ENCODE measurements at places on chromosomes 4 and X.

- DNase-seq: no peak
These were observed 127.4 kb downstream of the SLC39A8 start for GRCh38 chr4:102217775-102218355.

DNA sequence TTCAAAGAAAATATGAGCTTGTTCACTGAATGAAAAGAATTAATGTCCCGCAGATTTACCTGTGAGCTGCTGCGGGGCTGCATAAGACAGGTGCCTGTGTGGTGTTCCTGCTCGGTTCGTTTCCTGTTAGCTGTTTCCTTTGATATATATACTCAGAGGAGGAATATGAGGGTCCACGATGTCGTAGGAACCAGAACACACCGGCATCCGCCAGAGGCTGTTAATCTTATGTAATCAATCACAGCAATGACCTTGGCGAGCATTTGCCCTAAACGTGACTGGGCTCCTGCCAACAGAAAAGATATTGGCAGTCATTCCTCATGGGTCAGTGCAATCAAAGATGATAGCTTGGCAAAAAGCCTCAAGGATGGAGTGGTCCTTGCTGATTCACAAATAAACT is 260.1 kb downstream of the EVC2 start:
- no peak for DNase-seq

- peak; percentile 80 for DNase-seq
These were observed 3.6 kb upstream of the EIF4E start for GRCh38 chr4:98932539-98932938.

GRCh38 chr4:166594326-166594946 is 639.9 kb downstream of the SPOCK3 start:
- peak; percentile 73 for DNase-seq

GRCh38 chr4:117654079-117654478 is 380.2 kb upstream of the NDST3 start:
- DNase-seq: no peak

- DNase-seq: no peak
These were observed 63.5 kb downstream of the MAD2L1 start for GRCh38 chr4:120003193-120003592.

GRCh38 chr4:138298866-138299265 is 56.7 kb upstream of the SLC7A11 start:
- DNase-seq: no peak

- no peak for DNase-seq
These were observed 43.2 kb upstream of the NKX1-1 start for GRCh38 chr4:1449475-1449832.

DNA sequence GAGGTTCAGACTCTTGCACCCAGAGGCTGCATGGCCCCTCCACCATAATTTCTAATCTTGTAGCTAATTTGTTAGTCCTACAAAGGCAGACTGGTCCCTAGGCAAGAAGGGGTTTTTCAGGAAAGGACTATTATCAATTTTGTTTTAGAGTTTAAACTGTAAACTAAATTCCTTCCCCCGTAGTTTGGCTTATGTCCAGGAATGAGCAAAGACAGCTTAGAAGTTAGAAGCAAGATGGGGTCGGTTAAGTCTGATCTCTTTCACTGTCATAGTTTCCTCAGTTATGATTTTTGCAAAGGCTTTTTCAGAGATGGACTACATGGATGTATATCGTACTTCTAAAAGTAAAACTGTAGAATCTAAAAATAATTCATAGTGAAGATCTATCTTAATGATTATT is 258.1 kb upstream of the IL1RAPL1 start:
- DNase-seq: no peak

DNA sequence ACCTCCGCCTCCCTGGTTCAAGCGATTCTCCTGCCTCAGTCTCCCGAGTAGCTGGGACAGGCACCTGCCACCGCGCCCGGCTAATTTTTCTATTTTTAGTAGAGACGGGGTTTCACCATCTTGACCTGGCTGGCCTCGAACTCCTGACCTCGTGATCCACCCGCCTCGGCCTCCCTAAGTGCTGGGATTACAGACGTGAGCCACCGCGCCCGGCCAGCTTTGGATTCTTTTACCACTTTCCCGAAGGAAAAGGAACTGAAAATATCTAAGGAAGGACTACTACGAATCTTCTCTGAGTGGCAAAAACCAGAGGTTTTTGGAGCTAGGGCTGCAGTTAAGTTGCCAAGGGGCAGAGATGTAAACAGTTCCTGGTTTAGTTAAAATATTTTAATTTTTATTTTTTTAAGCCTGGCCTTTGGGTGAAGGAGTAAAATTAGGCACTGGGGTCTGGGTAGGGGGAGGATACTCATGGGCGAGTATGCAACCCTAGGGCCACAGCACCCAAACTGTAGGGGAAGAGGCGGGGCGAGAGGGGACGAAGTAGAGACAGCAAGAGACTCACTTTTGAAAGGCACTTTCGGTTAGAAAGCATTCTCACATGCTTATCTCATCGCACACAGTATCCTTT is 525 bp upstream of the CISD2 start:
- no peak for DNase-seq

- no peak for DNase-seq
These were observed 47.8 kb downstream of the SYNPO2 start for GRCh38 chr4:118936406-118936805.

GRCh38 chr4:34419871-34420270 is 1824.4 kb downstream of the ARAP2 start:
- no peak for DNase-seq

- DNase-seq: no peak
These were observed 958.2 kb downstream of the PCDH7 start for GRCh38 chr4:31678356-31678755.

DNA sequence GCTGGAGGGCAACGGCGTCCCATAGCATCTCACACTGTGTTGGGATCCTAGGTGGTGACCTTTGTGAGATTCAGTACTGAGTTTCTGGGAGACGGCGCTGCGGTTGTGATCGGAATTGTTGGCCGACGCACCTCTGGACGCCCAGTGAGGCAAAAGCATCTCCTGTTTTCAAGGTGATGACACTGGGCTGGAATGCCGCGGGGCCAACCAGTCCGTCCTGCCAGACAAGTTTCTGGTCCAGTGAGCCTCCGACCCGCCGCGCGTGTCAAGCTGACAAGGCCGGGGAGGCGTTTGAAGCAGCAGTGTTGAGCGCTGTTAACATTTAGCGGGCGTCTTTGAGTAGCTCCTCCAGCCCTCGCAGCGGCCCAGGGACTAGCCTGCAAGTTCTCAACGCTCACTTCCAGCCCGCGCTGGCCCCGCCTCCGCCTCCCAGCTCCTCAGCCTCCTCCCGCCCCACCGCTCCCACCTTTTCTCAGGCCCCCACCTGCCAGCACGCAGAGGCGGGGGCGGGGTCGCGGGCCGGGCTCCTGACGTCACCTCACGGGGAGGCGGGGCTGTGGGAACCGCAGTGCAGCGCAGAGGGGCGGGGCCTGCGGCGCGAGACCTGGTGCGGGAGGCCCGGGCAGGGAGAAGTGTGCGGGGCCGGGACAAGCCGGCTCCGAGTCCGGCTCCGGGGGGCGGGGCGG is 482 bp upstream of the CDS1 start:
- DNase-seq: peak; percentile 35

DNA sequence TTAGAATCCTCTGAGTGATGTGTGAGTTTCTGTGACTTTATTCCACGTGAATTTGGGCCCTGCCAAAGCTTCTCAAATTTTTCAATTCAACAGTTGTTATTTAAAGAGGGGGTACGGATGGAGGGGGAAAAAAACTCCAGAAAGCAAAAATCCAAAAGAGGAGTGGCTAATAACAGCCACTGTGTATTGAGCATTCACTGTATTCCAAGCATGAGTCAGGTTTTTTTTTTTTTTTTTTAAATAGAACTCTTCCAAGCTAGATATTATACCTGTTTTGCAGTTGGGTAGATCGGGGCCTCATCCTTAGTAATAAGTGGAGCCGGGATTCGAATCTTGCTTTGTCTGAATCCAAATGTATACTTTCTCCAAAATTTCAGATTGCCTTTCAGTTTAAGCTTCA is 6.4 kb upstream of the RHOH start:
- no peak for DNase-seq

GRCh38 chr4:65943076-65943475 is 272.8 kb upstream of the EPHA5 start:
- DNase-seq: peak; percentile 81

GRCh38 chrX:41258871-41259270 is 75.1 kb upstream of the DDX3X start:
- no peak for DNase-seq
